Endodermal cell (in vitro differentiated cells): ENCODE measurements at places on chromosomes 2 and 18.

GRCh38 chr2:78718473-78718872 is 307.0 kb upstream of the REG3G start:
- DNase-seq, result no peak

DNA sequence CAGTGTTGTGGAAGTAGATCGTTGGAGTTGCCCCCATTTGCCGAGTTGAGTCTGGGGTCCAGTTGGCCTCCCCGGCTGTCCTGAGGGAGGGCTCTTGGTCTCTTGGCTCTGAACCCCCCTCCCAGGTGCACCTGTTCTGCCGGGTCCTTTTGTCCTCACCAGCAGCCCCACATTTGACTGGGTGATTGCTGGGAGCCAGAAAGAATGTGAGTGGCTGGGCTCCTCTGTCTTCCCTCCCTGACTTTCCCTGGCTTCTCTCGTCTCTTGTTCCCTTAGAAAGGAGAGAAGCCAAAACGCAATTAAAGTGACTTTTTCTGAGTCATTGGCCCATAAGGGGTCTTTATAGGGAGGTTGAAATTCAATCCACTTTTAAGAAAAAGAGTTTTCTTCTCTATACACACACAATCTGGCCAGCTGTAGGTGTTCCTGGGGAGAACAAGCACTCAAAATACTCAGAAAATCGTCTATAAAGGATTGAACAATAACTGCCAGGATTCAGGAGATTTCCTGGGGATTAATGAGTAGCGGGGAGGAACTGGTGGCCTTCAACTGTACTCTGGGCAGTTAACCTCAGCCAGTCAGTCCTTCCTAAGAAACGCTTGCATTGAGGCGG is 131.0 kb downstream of the TMEM182 start:
- DNase-seq, result no peak

DNA sequence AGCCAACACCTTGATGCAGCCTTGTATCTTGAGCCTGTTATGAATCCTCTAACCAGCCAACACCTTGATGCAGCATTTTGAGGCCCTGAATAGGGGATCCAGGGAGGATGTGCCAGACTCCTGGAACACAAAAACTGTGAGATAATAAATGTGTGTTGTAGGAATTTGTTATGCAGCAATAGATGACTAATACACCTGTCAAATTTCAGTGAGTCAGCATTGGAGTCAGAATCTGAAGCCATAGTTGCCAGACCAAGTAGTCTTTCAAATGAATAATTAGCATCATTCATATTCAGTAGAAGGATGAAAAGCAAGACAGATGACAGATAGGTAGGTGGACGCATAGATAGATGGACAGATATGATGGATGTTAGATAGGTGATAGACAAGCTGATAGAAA is 942.5 kb upstream of the SLC39A10 start:
- DNase-seq, result no peak

DNA sequence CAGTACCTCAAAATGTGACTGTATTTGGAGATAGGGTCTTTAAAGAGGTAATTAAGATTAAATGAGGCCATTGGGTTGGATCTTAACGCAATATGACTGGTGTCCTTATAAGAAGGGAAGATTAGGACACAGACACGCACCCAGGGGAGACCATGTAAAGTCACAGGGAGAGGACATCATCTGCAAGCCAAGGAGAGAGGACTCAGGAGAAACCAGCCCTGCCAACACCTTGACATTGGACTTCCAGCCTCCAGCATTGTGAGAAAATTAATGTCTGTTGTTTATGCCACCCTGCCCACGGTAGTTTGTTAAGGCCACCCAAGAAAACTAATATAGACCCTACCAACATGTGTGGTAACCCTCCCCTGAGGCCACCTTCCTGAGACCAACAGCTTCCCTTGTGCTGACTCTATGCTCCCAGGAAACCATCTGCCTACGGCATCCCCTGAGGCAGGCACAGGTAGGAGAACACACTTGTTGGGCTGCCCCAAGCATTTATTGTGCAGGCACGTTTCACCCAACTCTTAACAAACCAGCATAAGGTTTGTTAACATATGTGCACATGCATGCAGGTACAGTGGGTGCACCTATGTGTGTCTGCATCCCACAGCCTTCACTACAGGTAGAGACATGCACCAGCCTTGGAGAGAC is 161.5 kb upstream of the AGAP1 start:
- DNase-seq, result no peak
